ENCODE measurements at places on chromosomes 1 and 21.

DNA sequence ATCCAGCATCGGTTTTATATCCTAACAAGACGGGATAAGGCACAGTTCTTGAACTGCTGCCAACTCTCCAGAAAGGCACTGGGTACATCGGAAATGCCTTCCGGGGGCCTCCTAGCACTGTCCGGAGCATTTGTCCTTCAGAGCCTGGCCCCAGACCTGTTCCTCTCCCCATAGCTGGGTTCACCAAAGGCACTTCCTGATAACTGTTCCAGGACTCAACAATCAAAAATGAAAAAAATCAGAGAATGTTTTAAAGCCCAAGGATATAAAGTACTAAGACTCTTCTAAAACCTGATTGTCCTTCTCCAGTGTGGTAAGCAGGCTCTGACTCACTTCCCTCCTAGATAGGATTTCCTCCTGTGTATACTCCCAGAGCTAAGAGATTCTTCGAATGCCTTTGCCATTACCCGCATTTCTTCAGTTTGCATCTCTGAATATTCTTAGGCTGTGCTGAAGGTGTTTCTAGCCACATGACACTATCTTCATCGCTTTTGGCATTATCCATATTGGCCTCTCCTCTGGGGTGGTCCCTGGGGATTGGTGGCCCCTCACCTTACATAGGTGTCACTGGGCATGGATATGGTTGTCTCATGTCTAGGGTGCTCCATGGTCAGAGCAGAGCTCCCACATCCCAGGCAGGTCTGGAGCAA, 112.9 kb downstream of the ZBTB18 start:
- no peak for DNase-seq

- no peak for DNase-seq
Observed at GRCh38 chr1:5572794-5573193, 419.4 kb downstream of the NPHP4 start.

- no peak for DNase-seq
Observed at GRCh38 chr1:175132436-175132835, 60.1 kb downstream of the KIAA0040 start.

- no peak for DNase-seq
Observed at GRCh38 chr21:42754270-42754933, 101.0 kb downstream of the PDE9A start.

DNA sequence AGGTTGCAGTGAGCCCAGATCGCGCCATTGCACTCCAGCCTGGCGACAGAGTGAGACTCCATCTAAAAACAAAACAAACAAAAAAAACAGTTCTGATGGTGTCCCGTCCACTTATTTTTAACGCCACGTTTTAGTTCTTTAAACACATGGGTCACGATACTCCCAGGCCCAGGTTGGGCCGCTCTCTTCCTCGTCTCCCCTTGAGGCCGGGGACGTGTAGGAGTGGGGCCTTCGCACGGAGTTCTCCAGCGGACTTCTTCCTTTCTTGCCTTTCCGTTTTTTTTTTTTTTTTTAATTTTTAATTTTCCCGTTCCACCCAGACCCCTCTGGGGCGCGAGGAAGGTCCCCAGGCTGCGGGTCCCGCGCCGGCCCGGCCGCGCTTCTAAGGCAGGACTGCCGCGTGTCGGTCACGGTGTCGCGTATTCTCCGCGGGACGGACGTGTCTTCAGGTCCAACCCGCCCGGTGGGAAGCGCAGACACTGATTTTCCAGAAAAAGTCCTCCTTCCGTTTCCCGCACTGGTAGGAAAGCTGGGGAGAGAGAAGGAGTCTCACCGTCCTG, 47.5 kb upstream of the SLC19A1 start:
- no peak for DNase-seq

DNA sequence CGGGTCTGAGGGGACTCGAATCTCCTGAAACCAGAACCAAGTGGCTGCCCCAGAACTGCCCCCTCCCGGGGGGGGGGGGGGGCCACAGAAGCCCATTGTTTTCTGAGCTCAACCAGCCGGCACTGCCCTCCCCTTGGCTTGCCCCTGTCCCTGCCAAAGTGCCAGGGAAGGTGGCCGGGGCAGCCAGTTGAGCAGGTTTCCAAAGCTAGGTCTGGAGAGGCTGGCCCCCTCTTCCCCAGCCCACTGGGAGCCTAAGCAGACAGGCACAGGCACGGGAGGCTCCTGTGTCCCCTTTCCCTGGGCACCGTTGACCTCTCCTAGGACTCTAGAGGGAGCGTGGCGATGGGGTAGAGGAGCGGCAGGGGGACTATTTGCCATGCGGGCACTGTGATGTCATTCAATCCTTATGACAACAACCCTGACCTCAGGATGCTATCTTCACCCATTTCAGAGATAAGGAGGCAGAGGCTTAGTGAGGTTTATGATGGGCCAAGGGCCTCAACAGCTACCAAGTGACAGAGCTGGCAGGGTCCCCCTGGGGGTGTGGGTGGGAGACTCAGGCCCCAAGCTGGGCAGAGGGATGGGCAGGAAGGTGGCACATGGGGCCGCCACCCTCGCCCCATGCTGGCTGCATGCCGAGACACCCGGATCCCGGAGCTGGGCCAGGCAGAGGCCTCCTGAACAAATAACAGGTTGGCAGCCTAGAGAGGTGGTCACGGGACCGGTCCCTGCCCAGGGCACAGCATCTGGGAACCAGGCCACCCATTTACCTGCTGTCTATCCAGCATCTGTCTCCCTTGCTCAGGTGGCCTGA, 35.0 kb downstream of the RAP1GAP start:
- DNase-seq, result no peak

- no peak for DNase-seq
Observed at GRCh38 chr1:224510880-224511645, 76.5 kb upstream of the WDR26 start.

GRCh38 chr1:75954586-75954985, 22.4 kb upstream of the ASB17 start:
- DNase-seq, result no peak

GRCh38 chr1:5973771-5974170, 18.5 kb downstream of the NPHP4 start:
- no peak for DNase-seq

- DNase-seq, result no peak
Observed at GRCh38 chr1:219476116-219476515, 136.8 kb downstream of the ZC3H11B start.

GRCh38 chr1:99004861-99005442, at the start of gene PLPPR5:
PLPPR5 (minus strand) TSS chr1:99004861; CDS start chr1:99004671, 190 bp downstream.
- no peak for DNase-seq

DNA sequence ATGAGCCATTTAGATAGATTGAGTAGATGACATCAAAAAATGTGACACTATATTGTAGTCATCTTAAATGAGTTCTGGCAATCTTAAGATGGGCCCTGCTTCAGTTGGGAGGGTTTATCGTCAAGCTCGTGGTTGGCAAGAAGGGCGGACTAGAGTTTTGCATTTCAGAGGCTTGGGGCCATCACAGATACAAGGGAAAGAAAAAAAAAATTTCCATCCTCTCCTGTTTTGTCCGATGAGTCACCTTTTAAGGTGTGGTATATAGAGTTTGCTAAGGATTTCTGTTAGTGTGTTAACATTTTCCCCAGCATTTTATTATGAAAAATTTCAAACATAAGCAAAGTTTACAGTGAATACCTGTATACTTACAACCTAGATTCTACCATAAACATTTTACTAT, 31.8 kb upstream of the KCNQ4 start:
- no peak for DNase-seq

DNA sequence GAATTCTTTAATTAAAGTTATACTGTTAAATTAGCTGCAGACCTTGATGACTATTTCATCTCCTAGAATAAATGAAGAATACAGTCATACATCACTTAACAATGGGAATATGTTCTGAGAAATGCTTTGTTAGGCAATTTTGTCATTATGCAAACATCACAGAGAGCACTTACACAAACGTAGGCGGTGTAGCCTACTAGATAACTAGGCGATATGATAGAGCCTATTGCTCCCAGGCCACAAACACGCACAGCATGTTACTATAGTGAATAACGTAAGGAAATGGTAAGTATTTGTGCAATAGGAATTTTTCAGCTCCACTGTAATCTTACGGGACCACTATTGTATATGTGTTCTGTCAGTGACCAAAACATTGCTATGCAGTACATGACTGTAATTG, 37.6 kb upstream of the DESI2 start:
- no peak for DNase-seq

GRCh38 chr21:43370888-43371570, 55.9 kb downstream of the SIK1 start:
- DNase-seq, result no peak

GRCh38 chr1:21294266-21294989, 4.2 kb upstream of the ECE1 start:
- DNase-seq, result no peak

DNA sequence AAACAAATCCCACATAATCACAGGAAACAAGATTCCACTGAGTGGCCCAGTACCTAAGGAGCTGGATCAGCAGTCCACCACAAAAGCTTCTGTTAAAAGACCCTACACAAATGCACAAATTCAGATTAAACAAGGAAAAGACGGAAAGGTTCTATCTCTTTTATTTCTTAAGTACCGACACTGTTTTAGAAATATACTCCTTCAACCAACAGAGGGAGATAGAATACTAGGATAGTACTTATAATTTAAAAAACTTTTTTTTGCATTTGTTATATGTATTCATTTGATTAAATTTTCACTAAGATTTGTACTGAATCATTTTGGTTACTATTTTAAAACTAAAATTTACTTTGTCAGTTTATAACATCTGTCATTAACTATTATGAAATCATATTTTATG, 12.5 kb downstream of the CDC7 start:
- DNase-seq, result no peak

DNA sequence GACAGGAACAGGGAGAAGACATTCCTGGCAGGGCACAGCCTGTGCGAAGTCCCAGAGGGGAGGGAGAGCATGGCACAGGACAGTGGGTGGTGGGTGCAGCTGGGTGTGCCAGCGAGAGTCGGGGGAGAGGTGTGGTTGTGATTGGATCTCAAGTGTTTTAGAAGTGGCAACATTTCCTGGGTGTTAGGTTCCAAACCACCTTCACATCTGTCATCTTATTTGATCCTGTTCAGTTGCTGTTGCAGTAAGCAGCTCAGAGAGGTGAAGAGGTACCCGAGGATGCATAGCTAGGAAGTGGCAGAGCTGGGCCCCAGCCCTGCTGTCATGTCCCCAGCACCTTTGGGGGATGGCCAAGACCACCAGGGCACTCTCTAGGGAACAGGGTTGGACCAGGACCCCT, 22.0 kb upstream of the DISP3 start:
- DNase-seq, result no peak

GRCh38 chr1:199042193-199042592, 403.4 kb downstream of the PTPRC start:
- DNase-seq, result no peak

DNA sequence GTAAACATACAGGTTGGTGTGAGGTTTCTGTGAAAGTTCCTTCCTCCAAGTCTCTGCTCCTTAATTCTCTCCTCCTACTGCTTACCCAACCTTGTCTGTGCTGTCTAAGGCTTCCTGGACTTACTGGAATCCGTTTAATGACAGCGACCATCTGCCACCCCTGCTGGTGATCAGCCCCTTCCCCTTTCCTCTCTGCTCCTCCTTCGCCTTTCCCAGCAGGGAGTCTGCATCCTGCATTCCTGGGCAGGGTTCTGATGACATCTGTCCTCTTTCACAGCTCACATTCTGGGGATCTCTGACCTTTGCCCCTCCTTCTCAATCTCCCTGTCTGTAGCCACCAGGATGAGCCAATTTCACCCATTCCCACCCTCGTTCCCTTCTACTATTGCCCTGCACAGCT, 66.5 kb downstream of the KIRREL1 start:
- DNase-seq, result no peak

- DNase-seq, result no peak
Observed at GRCh38 chr1:94113589-94114226, 7.2 kb downstream of the ABCA4 start.

DNA sequence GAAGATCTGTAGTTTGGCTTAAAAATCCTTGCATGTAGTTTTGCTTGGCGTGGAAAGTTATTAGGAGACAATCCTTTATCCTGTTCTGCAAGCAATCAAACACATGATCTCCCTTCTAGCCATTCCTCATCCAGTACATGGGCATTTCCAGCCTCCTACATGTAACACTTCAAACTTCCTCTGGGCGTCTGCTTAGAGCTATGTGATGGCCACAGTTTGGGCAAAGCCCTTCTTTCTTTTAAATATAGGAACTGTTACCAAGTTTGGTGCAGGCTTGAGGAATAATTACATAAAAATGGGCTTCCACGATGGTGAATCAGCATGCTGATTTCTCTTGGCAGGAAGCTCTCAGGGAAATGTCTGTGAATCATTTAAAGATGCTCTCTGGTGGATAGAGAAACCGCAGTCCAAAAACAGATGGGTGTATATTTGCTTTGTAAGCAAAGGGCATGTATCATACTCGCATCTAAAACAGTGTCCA, 176.9 kb upstream of the FMN2 start:
- DNase-seq, result no peak

DNA sequence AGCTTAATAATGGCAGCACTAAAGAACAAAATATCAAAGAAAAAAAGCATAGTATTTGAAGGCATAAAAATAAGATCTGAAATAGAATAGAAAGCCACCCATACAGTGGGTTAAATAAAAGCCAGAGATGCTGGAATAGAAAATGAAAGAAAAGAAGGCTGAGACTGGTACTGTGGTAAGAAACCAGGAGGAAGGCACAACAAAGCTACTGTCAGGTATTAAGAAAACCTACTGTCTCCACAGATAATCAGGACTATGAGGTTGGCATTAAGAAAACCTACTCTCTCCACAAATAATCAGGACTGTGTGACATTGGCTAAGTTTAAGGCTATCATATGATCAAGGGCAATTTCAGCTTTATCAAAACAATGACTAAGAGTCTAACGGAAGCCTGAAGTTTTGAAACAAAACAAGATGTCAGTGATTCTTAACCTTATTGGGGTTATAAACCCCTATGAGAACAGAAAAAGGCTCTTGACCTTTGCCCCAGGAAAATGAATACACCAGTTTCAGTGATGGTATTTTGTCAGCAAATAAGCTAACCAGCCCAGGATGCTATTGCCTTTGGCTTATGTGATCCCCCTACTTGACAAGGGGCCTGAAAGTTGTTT, 24.4 kb downstream of the MCOLN2 start:
- DNase-seq, result no peak

- no peak for DNase-seq
Observed at GRCh38 chr21:42574234-42575027, 60.8 kb downstream of the SLC37A1 start.

GRCh38 chr1:206814716-206815341, 42.5 kb upstream of the IL10 start:
- DNase-seq, result no peak

- no peak for DNase-seq
Observed at GRCh38 chr21:38833117-38833516, 27.4 kb downstream of the ETS2 start.

- DNase-seq, result no peak
Observed at GRCh38 chr1:235021321-235021720, 107.3 kb downstream of the TOMM20 start.

All from NCI-H1417 treated with DMSO at 0.1 percent for 48 hours (cell line).